ENCODE measurements at places on chromosomes 11 and 22.
A peak's percentile ranks its signal among the peaks of the same experiment; 100 is the strongest.

DNA sequence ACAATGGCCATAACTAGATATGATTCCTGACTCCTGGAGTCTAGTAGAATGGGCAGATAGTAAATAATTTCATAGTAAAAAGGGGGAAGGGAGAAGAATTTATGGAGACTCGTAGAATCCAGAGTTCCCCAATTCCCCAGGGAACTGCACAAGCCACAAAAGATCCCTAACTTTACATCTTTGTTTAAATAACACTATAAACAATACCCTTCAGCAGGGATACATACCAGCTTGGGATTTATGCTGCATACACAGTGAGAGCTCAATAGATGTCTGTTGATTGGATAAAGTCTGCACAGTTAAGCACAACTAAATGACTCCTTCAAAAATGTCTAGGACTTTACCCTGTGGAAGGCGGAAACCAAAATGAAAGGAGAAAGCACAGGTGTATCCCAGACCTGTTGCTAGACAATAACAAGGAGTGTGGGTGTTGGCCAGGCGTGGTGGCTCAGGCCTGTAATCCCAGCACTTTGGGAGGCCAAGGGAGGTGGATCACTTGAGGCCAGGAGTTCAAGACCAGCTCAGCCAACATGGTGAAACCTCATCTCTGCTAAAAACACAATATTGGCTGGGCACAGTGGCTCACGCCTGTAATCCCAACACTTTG lies 6.8 kb downstream of the SLC35F2 start:
- no peak for DNase-seq

GRCh38 chr22:23226497-23226850 lies 46.2 kb downstream of the BCR start:
- no peak for DNase-seq

GRCh38 chr11:114310095-114310494 lies 13.9 kb downstream of the NNMT start:
- DNase-seq = no peak

- DNase-seq = no peak
Measured at GRCh38 chr11:628056-628455, 1.1 kb upstream of the SCT start.

DNA sequence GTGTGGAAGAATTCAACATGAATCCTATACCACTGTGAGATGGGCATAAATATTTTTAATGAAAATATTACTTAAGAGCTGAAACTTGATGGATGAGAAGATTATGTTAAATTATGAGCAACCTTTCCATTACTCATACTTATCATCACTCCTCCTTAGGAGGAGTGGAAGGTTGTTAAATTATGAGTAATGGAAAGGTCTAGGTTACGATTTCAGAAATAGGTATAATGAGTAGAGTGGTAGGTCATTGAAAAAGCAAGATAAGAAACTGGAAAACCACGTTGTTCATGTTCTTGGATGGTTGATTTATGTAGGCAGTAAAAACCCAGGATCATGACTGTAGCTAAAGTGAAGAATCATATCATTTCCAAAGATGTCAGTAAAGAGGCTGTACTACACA lies 973.2 kb upstream of the RAG2 start:
- no peak for DNase-seq

GRCh38 chr11:98895936-98896335 lies 124.8 kb upstream of the CNTN5 start:
- DNase-seq = no peak

DNA sequence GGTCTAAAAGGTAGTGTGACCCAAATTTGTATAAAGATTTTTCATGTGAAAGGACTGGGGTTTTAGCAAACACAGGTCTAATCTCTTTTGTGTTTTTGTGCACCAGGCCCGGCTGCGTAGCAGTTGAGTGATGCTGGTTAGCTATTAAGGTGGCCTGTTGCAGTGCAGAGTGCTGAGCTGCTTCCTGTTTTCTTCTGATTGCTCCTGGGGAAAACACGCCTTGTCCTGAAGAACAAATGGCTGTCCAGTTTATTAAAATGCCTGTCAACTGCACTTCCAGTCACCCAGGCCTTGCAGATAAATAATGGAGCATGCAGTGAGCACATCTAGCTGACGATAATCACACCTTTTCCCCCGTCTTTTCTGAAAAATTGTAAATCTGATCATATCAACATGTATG lies 1.8 kb downstream of the SRSF8 start:
- DNase-seq = peak; percentile 46

GRCh38 chr11:77789731-77790476 lies 30.6 kb downstream of the RSF1 start:
- no peak for DNase-seq

DNA sequence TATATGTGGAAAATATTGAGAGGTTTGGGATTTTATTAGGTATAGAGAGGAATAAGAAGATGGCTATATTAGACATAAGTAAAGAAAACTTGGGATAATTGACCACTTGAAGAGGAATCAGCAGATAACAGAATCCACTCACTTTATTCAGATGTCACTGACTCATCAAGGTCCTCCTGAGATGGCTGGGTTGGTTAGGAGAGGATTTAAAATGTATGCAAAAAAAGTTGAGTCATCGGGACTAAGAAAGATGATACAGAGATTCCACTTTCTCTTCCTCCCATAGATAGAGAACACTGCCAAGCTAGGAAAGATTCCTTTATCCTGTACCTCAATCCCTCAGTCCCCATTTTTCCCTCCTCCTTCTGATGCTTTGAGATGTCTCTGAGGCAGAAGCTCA lies at the start of gene OR6A2:
TSS of gene OR6A2 (minus strand) at position 288 of the 400 bp plus-strand sequence. CDS start 3,981 bp downstream, outside the sequence.
- DNase-seq = no peak

- no peak for DNase-seq
Measured at GRCh38 chr11:101187748-101188147, 58.1 kb upstream of the PGR start.

DNA sequence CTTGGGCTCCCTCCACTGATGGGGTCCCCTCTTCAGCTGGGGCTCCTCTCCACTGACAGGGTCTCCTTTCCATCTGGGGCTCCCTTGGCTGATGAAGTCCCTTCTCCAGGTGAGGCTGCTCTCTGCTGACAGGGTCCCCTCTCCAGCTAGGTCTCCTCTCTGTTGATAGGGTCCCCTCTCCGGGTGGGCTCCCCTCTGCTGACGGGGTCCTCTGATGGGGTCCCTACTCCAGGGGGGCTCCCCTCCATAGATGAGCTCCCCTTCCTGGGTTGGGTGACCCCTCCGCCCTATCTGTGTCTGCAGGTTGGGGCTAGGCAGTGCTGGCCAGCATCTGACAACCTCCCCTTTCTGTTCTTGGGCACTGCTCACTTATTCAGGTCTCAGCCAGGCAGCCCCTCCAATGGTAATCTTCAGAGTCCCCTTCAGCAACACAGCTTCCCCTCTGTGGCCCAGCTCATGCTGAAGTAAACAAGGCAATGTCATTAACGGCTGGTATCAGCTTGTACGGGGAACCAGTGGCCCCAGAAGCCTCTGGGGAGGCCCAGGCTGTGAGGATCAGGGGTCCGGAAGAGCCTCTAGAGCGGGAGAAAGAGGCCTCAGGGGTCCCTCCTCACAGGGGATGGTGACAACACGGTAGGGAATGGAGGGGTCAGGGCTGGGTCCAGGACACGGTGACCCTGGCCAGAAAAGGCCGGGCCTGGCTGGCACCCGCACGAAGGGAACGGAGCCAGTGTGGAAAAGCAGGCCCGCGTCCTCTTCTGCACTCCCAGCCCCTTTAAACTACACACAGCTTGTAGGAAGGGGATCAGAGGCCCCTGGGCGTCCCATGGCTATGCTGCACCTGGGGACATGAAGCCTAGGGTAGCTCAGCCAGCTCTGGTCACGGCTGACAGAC lies 9.6 kb upstream of the CD81 start:
- no peak for DNase-seq

- no peak for DNase-seq
Measured at GRCh38 chr11:102177126-102177525, 66.9 kb downstream of the YAP1 start.

DNA sequence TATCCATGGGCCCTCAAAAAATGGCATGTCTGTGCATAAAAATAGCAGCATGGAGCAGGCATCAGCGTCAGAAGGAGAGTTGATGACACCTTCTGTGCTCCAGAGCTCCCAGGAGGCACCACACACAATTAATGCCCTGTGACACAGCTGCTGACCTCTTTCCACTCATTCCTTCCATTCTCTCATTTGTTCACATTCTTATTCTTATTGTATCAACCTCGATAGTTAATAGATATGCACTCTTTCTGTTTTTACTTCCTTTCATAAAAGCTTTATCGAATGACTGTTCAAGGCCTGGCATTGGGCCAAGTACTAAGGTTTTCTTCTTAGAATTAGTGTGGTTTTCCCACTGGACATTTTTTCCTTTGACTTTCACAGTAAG lies 266.0 kb upstream of the MTNR1B start:
- no peak for DNase-seq

- DNase-seq = no peak
Measured at GRCh38 chr11:22244986-22245592, 52.2 kb downstream of the ANO5 start.

GRCh38 chr11:57761301-57762234 lies at the start of gene CTNND1:
CTNND1 (plus strand) TSS chr11:57761802; CDS start chr11:57791479, 29,677 bp downstream.
- no peak for DNase-seq

GRCh38 chr22:45889539-45890350 lies 87.2 kb downstream of the WNT7B start:
- no peak for DNase-seq

DNA sequence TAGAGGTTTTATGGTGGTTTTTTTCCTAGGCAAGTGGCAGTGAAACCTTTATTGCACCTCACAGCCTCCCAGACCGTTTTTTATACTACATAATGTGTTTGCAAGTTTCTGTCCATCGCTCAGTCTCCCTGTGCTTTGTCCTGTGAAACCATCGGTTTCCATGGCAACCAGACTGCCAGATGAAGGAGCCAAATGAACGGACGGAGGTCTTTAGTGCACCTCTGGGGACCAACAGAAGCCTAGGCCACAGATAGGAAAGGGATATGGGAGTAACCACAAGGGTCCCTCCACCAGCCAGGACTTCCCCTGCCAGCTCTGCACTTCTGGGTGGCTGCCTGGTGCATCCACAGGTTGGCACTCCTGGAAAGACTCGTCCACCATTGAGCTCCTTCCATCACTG lies 165.0 kb downstream of the CHST1 start:
- DNase-seq = no peak

DNA sequence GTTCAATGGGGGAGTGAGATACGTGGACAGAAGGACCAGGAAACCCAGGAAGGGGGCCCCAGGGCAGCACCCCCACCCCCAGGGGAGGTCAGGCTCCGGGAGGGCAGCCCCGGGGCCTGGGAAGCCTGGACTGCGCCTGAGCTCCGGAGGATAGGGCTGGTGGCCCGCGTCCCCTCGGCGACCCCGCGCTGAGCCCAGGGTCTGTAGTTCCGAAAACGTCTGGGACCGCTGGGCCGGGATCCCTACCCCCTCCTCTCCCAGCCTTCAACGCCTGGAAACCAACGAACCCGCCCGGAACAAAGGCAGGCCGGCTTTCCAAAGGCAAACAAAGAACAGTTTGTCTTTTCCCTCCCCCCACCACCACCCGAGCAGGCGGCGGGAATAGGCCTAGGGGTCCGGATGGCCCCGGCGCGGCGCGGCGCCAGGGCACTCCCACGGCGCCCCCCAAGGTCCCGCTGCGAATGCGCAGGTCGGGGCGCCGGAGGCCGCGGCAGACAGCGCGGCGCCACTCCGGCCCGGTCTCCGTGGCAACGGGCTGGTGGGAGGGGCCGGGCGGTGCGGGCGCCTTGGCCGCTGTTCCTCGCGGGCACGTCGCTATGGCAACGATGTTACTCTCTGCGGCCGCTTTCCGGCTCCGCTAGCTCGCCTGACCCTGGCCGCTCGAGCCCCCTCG lies 58.5 kb downstream of the IGLL1 start:
- DNase-seq = peak; percentile 49

DNA sequence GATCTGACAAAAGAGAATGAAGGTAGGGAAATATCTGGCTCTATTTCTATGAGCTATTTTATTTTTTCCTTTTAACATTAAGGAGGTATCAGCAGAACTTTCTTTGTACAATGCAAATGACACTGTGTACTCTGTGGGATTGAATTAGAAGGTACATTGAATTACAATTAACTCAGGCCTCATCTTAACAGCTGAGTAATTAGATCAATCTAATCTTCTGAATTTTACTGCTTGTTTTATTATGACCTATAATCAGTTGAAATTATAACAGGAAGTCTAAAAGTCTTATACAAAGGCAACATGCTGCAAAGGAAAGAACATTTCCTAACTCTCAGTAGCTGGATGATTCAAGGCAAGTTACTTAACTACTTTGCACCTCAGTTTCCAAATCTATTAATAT lies 69.8 kb downstream of the RELT start:
- DNase-seq = no peak

- no peak for DNase-seq
Measured at GRCh38 chr11:69489746-69490365, 8.4 kb downstream of the LINC01488 start.

GRCh38 chr22:27793576-27793975 lies 8.0 kb downstream of the MN1 start:
- no peak for DNase-seq

GRCh38 chr11:17252704-17253103 lies 23.8 kb upstream of the NUCB2 start:
- DNase-seq = no peak

GRCh38 chr11:73257342-73258103 lies 14.6 kb upstream of the P2RY6 start:
- DNase-seq = no peak

DNA sequence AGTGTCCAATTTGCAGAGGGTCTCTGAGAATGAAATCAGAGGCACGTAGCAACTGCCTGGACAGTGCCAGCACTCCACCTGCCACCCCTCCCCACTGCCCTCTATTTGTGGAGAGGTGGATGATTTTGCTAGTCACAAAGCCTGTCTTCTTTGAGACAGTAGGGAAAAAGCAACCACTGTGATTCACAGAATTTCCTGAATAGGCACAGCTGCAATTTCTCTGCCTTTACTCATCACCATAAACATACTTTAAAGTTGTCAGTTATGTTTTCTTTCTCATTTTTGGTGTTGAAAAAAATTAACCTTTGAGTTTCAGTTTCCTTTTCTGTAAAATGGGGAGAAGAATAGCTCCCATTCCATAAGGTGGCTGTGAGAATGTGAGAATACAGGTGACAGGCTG lies 134.3 kb downstream of the TEAD1 start:
- no peak for DNase-seq

GRCh38 chr11:1439341-1439740 lies 47.2 kb downstream of the MOB2 start:
- no peak for DNase-seq

Data from activated T-helper 1 cell treated with anti-CD3 and anti-CD28 coated beads, Interleukin-2, amount 50 U/mL, for 16 hours (primary cell).